T-helper 9 cell (primary cell): ENCODE measurements at places on chromosomes 6 and 20.

DNA sequence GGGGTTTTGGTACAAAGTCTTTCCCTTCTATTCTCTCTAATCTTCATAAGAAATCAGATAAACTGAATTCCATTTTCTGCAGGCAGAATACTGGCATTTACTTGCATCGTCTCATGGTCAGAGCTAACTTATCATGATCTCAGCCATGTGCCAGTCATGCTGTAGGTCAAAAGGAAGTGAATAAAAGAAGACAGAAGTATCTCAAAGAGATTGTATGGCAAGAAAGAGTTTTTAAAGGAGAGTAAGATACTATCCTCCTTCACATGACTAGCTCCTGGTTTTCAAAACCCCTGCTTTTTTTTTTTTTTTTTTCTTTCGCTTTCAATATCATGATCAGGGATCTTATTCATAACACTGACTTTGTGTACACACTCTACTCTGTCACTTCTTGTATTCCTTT is 398.3 kb downstream of the C6orf118 start:
- DNase-seq = no peak

DNA sequence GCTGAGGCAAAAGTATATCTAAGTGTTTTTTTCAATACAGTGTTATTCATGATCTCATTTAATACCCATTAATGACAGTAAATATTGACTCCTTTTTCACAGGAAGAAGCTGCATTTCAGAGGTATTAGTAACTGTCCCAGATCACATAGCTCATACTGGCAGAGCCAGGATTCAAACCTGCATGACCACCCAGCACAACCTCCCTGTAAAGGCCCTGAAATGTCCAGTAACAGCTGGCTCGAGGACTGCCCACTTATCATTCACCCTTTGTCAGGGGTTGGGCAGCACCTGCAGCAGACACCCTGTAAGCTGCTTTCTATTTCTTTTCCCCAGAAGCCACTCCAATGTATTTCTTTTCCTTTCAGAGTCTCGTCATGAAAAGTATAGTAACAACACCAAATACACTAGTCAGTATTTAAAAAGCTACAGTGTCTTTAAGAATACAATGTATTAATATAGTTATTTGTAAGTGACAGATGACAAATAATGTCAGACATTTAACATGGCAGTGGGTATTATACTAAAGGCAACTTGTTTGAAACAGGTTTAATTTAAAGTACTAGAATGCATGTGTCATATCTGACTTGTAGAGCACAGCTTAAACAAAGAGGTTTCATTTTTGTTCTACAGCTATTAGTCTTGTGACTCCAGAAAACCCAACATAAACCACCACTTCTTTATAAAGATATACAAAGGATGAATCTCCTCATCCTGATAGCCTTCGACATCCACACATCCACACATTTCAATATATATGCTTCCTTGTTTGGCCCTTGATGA is 841.6 kb upstream of the GJE1 start:
- no peak for DNase-seq

DNA sequence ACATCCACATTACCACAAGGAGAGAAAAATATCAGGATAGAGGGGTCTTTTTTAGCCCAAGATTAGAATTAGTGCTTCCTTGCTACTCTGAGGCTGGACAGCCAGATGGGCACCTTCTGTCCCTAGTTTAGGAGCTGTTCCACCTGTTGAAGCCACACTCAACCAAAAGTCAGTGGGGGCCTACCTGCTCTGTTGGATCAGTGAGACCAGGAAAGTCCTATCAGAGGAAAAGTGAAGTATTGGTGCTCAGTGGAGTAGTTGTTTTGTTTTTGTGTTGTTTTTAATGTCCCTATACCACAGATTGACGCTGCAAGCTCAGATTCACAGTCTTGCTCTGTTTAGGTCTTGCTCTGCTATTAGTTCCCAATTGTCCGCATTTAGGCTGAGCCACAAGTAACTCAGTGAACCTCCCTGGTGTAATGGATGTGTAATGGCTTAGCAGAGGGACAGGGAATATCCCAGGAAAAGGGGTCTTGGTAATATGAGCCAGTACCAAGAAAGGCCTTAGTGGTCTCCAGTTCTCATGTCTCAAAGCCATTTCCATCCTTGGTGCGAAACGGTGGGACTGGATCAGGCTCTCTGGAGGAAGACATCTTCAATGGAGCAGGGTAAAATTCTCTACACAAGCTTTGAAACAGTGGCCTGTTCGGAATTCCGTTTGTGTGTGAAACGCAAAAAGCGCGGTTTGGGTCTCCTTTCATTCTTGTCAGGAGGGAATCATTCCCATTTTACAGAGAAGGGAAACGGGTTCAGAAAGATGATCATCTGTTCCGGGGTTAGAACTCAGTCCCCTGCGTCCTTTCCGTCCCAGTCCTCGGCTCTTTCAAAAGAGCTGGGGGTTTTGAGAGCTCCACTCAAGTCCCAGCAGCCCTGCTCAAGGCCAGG is 631 bp upstream of the PABPC1L start:
- DNase-seq = no peak

DNA sequence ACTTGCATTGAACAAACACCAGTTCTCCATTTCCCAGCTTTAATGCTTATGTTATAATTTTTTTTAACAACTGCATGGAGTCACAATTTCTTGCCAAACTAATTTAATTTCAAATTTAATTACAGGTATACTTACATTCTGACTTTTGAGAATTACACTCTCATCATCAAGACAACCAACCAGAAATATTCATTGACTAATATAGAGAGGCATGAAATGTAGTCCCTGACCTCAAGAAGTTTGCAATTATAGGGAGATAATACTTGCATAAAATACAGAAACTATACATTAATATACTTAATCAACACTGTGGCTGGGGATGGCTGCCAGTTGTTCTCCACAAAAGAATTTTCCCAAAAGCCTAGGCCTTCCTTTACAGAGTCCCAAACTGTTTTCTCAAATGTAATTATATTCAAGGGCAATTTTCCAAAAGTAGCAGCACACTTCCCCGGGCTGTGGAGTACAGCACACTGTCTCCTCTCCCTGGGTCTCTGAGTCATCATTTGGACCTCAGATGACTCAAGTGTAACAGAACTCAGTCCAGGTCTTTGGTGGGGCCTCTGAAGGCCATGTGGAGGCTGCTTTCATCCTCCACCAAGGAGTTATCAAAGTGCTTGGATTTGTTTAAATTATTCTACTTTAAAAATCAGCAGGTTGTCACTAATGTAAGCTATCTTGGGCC is 114.1 kb downstream of the KIF16B start:
- DNase-seq = no peak

DNA sequence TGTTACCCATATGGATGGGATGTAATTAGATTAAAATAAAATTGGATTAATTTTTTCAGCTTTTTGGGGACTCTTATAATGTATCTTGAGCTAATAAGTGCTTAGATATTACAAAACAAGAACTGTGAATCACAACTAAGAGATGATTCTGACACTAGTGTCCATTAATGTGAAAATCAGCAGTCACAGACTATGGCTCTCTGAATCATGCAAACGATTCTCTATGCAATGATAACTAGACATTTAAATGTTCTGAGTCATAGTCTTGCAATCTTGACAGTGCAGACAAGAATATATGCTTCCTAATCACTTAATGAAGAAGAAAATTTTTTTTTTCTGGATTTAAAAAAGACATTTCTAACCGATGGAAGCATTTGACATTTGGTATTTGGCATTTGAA is 82.2 kb upstream of the OPRM1 start:
- no peak for DNase-seq

- no peak for DNase-seq
These were observed 116.0 kb downstream of the TRMT11 start for GRCh38 chr6:126102358-126102757.
